IMR-90 (cell line): ENCODE measurements at places on chromosomes 5 and 9. TPM values are rescaled to one million over a fixed set of nuclear protein-coding genes. Genes with fewer than 3 reads are reported as not detected.

The FOXD4L4 gene
- polyA plus RNA-seq = not detected in 2 replicates

The ITGA2 gene
- polyA plus RNA-seq = 20.4 and 23.3 TPM in 2 replicates

GRCh38 chr5:88290801-88291200 is 22.2 kb upstream of the TMEM161B start:
- DNase-seq = peak; percentile 72

GRCh38 chr5:163379298-163380155 is 57.9 kb upstream of the CCNG1 start:
- peak; percentile 80 for DNase-seq

DNA sequence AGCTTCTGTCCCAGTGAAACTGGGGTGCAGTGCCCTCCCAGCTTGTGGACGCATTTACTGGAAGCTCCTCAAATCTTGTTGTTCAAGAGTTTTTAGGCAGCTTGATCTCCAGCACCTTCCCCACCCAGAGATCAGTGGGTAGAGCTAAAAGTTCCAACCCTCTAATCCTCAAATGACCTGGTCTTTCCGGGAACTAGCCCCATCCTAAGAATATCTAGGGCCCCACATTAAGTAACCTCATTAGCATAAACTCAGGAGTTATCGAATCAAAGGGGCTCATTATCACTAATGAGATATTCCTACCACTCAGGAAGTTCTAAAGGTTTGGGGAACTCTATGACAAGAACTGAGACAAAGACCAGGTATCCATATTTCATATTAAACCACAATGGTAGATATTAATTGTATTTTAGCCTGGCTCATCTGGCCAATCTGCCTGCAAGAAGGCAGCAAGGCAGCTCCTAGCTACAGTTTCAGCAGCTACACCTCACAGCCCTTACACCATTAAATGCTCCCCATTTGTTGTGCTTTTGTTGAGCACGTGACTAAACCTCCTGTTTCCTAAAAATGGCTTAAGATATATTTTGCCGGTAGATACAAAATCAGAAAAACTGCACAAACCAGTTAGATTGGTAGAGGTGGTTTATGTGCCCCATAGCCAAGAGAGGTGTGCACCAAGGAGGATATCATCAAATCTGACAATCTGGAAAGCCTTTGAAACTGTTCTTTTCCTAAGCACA is 24.6 kb upstream of the SLC22A5 start:
- no peak for DNase-seq
